Skin of body (tissue), 3 donors: ENCODE measurements at places on chromosomes 3 and 15.

- DNase-seq: no peak
Observed at GRCh38 chr15:39657181-39657580, 76.3 kb downstream of the THBS1 start.

GRCh38 chr3:16286161-16286560 lies 21.1 kb downstream of the OXNAD1 start:
- no peak for DNase-seq

GRCh38 chr3:46649436-46649835 lies 37.1 kb downstream of the FAM240A start:
- no peak for DNase-seq

DNA sequence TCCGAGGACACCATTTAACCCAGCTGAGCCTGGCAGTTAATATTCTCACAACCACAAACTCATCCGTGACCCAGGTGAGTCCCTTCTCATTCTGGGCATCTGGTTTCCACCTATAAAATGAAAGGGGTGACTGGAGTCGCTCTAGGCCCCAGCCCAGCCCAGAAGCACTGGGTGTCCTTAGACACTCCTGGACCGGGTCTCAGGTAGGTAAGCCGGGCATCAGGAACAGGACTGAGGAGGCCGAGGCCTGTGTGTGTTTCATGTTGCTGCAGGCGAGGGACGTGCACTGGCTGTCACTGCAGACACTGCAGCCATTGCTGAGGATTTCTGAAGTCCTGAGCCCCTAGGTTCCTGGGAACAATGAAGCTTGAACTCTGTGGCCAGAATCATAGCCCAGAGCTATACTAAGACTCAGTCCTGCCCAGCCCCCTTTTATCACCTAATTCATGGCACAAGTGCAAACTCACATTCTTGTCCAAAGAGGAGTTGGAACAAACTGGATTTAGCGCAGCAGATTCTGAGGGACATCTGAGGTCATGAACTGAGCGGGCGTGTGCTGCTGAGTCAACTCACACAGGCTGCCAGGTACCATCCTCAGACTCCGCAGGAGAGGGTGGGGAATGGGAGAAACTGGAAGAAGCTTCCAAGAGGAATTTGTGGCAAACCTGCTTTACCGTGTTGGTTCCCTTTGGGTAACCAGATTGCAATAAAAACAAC lies 184.9 kb downstream of the FAM43A start:
- no peak for DNase-seq

DNA sequence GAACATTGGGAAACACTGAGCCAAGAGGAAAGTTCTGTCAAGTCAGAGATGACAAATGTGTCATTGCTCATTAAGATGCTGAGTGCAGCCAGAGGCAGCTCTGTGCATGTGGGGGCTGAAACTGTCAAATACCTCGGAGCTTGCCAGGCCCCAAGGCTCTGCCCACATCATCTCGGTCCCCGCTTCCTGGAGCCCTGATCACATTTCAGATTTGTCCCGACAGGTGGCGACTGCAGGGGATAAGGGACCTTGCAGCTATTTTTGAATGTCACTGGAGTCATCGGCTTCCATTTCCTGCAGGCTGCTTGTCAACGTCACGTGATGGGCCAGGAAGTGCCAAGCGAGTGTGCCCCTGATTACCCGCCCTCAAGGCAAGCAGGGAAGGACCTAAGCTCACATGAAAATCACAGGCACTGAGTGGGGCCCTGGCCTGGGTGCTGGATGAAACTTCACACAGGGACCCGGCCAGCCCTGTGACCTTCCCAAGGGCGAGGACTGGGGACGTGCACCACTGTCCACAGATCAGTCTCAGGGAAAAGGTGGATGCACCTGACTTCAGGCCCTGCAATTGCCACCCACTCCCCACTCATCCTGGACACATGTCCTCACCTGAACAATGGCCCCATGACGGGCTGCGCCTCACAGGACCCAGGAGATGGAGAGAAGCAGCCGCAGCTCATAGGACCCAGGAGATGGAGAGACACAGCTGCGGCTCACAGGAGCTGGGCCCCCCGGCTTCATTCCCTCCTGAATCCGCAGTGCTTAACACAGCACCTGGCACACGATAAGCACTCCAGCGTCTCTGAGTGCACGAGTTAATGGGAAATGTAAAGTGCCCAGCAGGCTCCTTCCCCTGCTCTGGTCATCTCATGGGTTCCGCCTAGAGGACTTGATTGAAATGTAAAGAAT lies 73.4 kb downstream of the NUP210 start:
- DNase-seq: no peak

DNA sequence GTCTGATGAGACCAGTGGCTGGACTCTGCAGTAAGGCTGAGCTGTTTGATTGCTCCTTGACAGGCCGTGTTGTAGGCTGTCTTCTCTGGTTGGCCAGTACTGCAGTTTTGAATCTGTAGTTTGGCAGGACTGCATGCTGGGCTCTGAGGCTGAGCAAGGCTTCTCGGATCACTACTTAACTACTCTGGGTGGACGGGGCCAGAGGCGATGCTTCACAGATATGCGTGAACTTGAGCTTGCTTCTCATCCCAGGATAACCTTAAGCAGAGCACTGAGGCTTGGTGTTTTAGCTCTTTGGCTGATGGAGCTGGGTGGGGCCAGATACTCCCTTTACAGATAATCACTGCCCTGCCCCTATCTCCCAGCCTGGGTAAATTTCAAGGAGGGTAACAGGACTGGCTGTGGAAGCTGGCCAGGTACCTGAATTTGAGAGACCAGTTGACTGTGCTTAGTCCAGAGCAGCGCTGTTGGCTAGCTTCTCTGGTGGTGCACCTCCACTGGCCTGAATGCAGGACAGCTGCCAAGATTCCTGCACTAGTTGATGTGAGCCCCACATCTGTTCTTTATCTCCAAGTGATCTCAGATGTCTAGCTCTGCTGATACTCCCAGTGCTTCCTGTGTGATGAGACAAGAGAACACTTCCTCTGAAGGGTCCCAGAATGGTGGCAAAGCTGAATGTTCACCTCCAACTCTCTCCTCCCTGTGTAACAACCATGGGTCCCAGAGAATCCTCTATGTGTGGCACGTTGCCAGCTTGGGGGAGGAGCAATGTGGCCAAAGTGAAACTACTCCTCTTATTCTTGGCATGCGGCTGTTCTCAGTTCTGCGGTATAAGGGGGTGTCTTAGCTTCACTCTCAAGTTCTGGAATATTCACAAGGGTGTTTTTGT lies 37.9 kb downstream of the RPL39L start:
- peak; percentile 84 for DNase-seq

GRCh38 chr3:20401253-20401652 lies 215.2 kb upstream of the SGO1 start:
- no peak for DNase-seq

DNA sequence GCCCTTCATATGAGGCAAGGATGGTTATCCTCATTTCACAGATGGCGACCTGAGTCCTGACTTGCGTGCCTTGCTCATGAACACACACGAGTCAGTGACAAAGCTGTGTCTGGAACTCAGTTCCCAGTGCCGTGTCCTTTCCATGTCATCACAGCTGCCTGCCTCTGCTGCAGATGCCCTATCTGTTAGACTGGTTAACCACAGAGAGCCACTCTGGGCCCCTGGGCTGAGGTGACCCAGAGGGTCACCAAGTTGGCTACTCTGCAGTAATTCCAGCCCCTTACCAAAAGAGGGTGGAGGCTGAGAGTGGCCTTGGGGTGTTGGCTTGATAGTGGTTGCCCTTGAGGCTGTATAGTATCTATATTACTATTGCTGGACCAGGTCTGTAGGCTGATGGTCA lies 41.0 kb downstream of the RAB11A start:
- no peak for DNase-seq

DNA sequence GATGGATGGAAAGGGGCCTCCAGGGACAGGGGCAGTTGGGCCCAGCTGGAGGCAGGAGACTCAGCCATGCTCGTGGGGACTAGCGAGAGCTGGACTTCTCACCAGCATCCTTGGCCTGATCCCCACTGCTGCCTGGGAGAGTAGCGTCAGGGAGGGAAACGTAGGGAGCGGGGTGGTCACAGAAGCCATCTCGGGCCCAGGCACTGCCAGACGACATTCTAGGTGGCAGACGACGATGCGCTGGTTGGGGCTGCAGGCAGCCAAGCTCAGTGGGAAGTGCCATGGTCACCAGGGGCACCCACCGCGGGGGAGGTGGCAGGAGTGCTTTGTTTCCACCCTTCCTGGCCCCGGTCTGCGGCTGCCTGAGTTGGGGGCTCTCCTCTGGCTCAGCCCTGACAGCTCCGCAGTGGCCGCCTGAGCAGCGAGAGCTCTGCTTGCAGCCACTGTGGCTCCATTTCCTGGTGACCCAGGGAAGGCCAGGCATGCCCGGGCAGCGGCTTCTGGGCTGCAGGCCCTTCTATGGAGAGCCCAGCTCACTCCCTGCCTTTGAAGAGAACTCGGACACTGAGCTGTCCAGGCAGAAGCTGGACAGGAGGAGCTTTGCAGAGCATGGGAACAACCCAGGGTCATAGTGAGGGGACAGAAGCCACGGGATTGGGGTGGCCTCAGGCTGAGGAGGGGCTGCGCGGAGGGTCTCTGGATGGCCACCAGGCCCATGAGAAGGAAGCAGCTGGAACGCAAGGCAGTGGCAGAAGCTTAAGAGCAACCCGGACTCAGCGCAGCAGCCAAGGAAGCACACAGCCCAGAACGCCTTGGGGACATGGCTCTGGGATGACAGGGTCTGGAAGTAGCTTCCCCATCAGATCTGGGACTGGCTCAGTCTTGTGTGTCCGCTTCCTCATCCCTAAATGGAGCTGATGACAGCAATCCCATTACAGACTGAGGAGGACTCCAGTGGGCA lies 30.8 kb downstream of the KLHL25 start:
- no peak for DNase-seq

DNA sequence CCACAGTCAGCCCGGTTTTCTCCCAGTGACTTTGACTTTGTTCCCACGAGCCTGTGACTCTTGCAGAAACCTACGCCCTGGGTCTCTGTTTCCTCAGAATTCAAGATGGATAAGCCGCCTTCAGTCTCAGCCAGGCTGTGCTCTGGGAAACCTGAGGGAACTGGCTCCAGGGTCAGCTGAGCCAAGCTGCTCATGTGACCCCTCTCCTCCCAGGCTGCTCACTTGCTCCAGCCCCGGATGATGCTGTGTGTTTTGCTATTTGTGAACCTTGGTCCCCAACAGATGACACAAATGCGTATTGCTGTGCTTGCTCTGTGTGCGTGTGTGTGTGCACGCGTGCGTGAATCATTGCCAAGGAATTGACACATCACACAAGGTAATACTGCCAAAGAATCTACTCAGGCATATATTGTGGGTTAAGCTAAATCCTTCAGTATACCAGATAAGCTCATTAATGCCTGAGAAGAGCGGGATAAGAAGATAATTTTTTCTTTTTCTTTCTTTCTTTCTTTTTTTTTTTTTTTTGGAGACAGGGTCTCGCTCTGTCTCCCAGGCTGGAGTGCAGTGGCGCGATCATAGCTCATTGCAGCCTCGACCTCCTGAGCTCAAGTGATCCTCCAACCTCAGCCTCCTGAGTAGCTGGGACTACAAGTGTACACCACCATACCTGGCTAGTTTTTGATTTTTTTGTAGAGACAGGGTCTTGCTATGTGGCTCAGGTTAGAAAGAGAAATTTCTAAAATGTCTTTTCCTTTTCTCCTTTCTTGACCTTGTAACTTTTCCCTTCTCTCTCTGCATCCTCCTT lies 29.2 kb upstream of the UMPS start:
- no peak for DNase-seq

- DNase-seq: no peak
Observed at GRCh38 chr3:189273736-189274135, 102.0 kb downstream of the TPRG1 start.

DNA sequence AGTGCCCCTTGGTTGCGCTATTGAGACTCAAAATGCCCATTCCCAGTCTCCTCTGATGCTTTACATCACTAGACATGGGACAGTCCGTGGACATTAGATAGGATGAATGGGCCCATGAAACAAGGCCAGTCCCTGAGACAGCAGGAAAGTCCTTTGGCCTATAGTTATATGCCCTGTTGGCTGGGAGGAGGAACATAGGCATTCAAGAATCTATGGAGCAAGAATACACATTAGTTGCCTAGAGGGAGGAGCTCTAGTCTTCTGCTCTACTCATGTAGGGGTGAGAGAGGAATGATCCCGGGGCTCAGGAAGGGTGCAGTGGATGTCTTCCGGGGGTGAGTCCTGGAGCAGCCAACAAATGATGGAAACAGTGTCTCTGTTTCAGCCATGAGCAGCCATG lies 58.0 kb upstream of the LRTM1 start:
- no peak for DNase-seq

- no peak for DNase-seq
Observed at GRCh38 chr3:73364517-73364916, 260.2 kb downstream of the PDZRN3 start.

- DNase-seq: peak; percentile 44
Observed at GRCh38 chr15:68704496-68705021, 116.1 kb downstream of the ANP32A start.

DNA sequence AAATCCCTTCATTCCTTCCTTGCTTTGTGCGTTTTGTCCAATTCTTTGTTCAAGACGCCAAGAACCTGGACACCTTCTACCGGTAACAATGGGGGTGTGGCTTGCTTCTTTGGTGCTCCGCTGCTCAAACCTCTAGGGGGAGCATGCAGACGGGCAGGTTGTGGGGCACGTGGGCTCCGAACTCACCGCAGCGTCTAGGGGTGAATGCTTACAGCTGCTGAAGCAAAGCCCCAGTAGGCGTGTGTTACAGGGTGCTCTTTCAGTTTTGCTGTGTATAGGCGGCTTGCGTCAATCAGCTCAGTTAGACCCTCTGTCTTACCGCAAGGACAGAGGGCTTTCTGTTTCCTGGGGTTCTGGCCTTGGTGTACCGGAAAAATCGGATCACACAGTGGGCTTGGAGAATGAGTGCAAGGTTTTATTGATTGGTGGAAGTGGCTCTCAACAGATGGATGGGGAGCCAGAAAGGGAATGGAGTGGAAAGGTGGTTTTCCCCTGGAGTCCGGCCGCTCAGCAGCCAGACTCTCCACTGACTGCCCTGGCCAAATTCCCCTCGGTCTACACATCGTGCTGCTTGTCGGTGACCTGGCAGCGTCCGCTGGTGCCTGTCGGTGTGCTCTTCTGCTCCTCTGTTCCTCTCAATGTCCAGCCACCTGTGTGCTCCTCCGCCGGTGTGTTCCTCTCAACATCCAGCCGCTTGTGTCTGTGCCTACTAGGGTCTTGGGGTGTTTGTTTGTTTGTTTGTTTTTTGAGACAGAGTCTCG lies 1.2 kb upstream of the LRRC34 start:
- no peak for DNase-seq

GRCh38 chr15:78661001-78661400 lies 20.0 kb upstream of the CHRNB4 start:
- DNase-seq: no peak
